ENCODE measurements at places on chromosomes 12 and 14.

- no peak for DNase-seq
These were observed 99.8 kb downstream of the PTGER2 start for GRCh38 chr14:52413729-52414408.

DNA sequence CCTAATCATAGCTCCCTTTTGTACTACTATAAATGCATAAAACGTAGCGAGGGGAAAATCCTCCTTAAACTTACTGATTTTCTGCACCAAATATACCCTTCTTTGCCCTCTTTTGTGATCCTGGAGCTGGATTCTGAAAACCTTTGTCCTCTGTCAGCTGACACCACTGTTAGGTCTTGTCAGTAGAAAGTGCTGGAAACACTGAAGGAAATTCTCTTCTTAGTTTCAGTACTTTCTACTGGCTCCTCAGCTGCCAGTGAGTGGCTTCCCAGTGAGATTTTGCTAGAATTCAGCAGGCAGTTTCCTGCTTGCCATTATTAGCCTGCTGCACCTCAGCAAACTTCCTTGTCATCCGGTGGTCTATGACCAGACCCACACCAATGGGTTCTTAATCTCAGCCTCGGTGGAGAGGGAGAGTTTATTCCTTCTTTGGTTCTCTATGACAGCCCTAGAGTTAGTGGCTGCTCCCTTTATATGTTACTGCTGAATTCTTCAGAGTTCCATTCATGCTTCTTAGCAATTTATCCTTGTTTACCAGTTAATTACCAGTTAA, 476.2 kb downstream of the FSCB start:
- DNase-seq = no peak

DNA sequence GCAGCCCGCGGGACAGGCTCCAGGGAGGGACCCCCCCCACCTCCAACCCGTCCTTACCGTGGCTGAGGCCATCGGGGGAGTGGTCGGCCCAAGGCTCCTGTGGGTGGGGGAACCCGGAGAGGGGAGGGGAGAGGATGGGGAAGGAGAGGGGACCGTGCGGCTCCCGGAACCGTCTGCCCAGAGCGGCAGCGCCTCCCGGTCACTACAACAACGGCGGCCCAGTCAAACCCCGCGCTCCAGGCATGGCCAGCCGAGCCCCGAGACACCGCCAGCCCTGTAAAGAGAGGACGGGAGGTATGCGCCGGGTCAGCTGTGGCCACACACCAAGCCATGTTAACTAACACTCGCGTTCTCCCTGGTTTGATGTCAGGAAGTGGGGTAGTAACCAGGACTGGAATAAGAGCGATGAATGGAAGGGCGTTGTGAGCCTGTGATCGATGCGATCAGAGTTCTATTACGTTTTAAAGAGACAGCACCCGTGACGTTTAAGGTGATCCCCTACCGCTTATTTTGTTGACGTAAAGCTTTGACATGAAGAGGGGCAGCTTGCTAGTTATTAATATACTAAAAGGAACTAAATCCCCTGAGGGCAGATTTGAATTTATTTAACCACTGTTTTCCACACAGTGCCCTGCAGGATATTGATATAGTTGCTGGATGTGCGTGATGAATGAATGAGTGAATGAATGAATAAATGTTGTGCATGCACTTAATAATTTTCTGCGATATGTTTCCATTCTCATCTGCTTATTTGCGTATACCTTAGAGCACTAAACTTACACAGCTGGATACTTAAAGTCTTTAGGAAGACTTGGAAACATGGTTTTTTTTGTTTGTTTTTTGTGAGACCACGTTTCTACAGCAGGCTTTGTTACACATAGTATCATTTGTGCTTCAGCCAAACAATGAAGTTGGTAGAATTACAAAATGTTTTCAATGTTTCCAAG, at the start of gene POC1B:
POC1B (minus strand) TSS at position 224 of the 947 bp plus-strand sequence; CDS start at position 72, 152 bp downstream.
- peak; percentile 61 for DNase-seq

DNA sequence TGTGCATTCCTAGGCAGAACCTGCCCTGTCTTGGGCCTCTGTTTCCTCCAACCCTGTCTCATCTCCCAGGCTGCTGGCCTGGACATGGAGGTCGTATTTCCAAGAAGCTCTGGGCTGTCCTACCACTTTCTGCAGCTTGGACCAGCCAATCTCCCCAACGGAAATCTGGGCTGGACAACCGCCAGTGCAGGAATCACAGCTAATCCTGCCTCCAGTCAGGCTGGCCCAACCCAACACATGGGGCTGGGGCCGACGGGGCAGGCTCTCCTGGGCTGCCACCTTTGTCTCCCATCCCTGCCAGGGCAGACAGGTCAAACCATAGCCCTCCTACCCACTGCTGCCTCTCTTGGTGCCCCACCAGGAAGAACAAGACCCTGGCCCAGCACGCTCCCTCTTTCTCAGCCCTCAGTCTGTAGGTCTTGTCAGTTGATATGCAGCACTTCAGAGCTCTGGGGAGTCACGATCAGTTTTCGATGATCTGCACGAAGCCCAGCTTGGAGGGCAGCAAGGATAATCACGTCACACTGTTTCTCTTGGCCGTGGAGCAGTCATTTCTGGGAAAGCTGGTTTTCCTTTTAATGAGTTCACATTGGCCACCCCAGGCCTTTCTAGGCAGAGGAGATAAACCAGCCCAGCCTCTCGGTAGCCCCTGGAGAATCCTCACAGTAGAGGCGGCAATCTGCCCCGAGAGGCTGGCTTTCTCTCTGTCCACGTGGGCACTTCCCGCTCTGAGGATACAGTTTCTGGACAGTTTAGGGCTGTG, 195.2 kb upstream of the PRMT8 start:
- no peak for DNase-seq

DNA sequence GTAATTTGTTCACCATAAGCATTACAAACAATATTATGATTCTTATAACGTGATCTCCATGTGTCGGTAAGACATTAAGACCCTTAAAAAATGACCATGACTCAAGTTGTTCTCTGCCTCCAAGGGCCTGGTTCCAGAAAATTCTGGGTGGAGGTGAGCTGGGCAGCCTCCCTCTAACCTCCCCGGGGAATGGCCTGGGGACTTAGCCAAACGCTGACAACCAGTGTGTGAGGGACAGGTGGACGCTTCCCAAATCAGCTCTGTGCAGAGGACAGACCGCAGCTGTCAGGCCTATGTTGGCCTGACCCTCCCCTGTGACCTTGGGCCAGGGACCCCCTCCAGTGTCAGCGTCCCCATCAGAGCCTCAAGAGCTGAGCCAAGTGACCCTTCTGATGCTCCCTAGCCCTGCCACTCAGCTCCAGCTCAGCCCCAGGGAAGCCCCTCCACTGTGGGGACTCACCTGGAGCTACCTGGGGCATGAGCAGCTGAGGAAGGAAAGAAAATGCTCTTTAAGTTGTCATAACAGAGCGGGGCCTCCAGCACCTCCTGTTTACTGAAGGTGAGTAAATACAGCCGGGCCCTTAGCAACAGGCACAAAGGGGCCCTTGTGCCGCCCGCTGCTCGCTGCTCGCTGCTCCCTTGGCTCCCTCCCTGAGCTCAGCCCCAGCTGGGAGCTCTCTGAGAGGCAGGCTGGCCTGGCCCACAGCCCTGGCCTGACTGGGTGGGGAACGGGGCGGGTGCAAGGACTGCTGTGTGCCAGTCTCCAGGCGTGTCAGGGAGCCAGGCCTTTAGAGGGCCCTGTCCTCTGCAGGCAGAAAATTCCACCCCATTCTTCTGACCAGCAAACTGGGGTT, 116.6 kb downstream of the CALM1 start:
- DNase-seq = no peak

- no peak for DNase-seq
These were observed 1.2 kb downstream of the SSTR1 start for GRCh38 chr14:38208618-38209562.

- no peak for DNase-seq
These were observed 18.4 kb upstream of the C14orf180 start for GRCh38 chr14:104561124-104561557.

DNA sequence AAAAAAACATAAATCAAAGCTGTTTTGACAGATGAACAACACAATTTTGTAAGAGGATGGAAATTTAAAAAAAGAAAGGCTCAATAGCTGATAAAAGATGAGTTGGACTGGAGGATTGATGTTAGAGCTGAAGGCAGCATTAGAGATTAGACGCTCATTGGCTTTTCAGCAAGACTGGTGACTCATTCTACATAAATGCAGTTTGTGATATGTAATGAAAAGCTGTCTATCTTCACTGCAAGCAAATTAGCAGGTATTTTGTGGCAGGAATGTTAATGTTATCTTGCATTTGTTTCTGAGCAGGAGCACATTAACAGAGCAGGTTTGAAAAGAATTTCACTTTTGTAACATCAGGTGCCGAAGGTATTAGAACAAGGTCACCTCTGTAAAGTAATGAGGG, 442.7 kb upstream of the NOVA1 start:
- no peak for DNase-seq

DNA sequence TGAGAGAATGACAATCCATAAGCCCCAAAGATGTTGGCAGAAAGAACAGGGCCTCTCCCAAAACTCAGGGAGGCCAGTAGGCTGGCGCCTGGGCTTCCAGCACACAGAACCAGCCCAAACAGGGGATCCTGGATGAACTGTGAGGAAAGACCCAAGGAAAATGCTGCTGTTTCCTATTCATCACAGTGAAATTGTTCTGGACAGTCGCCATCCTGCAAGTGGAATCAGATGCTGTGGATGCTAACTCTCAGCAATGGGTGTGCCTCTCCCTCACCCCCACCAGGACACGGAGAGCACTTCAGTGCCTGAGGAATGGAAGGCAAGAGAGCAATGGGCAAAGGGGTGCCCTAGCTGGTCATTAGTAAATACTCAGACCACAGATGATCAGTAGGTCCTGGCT, 80.8 kb downstream of the ANO2 start:
- DNase-seq = no peak

- no peak for DNase-seq
These were observed 2.3 kb upstream of the TRAFD1 start for GRCh38 chr12:112122823-112123690.

DNA sequence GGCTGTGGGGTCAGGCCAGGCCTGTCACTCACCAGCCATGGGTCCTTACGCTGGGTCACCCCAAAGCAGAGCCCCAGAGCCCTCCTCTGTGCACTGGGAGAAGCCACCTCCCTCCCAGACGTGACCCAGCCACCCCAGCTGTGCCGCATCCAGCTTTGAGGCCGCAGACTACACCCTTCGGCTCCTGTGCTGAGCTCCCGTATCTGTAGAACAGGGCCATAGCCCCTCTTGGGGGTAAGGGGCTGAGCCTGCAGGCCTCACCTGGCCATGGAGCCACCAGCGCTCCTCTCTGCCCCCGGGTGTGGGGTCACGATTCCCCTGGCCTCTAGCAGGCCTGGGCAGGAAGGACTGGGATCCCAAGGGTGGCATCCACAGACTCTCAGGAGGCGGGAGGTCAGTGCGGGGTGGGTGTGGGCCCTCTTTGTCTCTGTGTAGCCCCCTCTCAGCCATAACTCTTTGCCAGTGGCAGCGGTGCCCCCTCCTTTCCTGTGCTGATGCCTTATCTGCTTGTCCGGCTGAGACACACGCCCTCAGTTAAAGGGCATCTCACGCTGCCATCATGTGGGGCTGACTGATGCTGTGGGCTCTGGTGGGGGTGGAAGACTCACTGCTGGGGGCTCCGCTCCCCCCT, 16.3 kb downstream of the ASPG start:
- DNase-seq = no peak

- no peak for DNase-seq
These were observed 474.0 kb upstream of the MGAT4C start for GRCh38 chr12:86730233-86730632.

- DNase-seq = no peak
These were observed 19.1 kb upstream of the NFKBIA start for GRCh38 chr14:35423621-35424020.

- no peak for DNase-seq
These were observed 2.5 kb upstream of the PSMC1 start for GRCh38 chr14:90253826-90254225.

Measured in stimulated activated CD4-positive, alpha-beta T cell treated with anti-CD3 and anti-CD28 coated beads, Interleukin-4, amount 100 ng/mL, for 4 hours (primary cell).